ENCODE measurements at places on chromosomes 3 and 15.

GRCh38 chr15:38072348-38073177, 138.1 kb downstream of the TMCO5A start:
- peak; percentile 80 for DNase-seq

DNA sequence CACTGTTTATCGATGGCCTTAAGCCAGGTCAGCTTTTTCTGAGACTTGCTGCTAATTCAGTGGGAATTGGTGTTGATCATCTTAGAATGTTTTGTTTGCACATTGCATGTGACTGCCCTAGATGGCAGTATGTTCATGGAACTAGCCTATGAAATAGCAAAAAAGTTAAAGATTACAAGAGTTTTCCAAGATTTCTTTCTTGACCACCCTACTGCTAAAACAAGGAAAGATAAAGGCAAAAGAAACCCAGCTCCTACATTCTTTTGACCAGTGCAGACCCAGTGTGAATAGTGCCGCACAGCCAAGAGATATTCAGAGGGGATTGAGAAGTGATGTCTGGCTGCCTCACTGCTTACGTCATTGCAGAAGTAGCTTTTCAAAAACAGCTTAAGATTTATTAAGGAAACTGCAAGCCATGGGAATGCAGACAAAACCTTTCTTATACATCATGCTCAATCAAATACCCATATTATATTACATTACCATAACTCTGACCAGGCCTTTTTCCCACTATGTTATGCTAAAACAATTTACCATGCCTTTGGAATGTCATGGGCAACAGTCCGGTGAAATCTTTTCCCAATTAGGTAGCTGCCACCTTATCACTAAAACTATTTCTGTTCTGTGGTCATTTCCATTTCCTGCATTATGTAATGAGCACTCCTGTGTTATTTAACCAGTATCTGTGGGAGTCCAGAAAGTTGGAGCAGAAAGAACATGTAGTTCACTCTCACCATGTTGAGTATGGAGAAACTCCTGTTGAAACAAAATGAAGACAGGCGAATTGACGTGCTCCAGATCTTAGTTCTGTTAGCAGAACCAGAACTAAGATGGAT, 6.0 kb downstream of the PHLDB2 start:
- no peak for DNase-seq

DNA sequence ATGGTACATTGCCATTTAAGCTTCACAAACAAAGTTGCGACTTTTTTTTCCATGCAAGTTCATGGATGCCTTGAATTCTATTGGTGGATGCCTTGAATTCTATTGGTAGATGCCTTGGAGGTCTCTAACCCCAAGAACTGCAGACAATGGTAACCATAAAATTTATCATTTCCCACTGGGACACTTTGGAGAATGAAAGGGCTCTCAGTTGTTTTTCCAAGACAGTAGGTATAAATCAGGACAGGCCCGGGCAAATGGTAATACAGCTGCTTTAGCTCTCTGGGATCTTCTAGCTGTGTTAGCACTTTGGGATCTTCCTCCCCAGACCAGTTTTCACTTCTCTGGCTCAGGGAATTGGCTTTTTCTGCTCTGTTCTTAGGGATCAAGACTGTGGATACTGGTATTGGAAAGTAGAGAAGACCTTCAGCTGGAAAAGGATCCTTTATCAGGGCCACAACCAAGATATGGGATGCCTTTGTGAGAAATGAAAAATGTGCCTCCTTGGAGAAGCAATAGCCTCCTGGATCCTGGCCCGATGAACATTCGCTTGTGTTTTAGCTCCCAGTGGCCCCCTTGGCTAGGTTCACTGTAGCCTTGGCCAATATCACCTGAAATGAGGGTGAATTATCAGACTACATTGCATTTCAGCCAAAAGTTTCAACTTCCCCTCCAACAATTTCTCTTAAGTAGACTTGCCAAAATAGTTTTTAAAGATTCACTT, 8.3 kb downstream of the LRRC3B start:
- DNase-seq: no peak

- no peak for DNase-seq
These were observed 11.5 kb downstream of the SLC51A start for GRCh38 chr3:196227629-196228493.

DNA sequence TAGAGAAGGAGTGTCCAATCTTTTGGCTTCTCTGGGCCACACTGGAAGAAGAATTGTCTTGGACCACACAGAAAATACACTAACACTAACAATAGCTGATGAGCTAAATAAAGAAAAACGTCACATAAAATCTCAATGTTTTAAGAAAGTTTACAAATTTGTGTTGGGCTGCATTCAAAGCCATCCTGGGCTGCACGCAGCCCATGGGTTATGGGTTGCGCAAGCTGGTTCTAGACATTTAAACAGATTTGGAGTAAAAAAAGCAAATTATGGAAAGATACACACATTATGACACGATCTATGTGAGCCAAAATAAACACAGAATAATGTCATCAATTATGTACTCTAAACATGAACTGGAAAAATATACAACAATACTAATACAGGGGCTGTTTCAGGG, 703.3 kb upstream of the LMCD1 start:
- DNase-seq: no peak

GRCh38 chr15:43828061-43828657, 1.4 kb downstream of the WDR76 start:
- DNase-seq: no peak

DNA sequence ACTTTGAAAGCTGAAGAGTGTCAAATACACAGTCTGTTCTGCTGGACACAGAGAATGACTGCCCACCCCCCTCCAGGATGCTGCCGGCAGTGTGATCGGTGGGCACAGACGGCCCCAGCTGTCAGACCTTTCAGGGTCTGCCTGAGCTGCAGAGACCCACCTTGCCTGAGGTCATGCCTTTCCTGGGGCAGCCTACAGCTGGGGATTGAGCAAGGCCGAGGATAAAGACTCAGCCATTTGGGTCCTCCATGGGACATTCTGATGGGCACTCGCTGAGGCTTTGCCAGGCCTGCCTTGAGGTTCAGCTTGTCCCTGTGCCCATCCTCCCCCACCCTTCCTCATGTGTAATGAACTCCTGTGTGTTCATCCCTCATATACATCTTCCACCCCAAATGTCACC, 102.3 kb upstream of the SMAD3 start:
- no peak for DNase-seq

DNA sequence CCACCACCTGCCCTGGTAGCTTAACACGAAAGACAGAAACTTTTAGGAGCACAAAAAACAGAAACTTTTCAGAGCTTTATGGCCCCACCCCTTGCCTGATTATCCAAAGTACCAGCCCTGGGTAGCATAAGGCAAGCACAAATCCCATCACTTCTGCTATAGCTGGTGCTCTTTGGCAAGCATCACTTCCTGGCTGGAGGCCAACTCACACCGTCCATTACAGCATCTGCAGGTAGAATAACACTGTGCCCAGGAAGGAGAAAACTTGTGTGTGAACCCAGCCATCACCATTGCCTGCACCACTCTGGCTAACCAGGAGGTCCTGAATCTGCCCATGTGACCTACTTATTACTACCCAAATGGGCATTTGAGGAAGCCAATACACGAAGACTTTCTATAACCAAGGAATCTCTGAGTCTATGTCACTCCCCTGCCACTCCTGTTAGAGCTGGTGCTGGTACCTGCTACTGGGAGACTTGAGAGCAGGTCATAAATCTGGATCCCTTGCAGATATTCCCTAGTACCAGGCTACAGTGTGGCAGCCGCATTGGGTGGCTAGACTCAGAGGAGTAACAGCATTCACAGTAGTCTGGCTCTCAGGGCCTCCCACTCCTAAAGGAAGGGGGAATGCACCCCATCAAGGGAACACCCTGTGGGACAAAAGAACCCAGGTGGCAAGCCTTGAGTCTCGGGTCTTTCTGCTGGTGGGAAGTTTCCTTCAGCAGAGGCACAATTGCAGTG, 73.3 kb upstream of the AKAP13 start:
- no peak for DNase-seq

DNA sequence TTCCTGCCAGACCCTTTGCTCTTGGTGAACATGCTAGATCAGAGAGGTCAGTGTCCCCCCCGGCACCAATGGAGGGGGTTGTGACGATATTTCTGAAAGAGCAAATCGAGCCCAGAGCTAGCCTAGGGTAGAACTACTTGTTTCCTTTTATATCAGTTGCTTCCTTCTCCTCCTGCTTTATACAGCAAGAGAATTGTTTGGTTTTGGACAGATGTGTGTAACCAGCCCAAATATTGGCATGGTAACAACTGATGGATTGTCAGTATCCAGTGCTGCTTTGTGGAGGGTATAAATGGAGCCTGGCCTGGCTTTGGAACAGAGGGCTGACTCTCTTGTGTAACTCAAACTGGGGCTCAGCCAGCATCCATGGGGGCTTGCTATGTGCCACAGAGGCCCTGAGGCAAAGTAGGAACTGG, 27.2 kb downstream of the SNX1 start:
- no peak for DNase-seq

DNA sequence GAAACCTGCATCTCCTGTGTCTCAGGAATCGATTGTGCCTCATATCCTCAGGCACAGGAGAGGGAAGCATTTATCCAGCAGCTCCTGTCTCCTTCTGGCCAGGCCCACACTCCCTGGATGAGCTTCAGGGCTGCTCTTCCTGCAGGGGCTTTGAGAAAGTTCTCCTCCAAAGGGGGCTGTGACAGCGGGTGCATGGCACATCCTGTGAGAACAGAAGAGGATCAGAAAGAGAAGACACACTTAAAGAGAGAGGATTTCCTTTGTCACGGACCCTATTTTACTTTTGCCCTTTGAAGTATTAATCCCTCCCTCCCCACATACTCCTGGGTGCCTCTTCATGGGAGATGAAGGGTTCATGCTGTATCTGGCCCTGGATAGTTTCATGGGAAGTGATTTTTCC, 46.0 kb downstream of the MFSD1 start:
- DNase-seq: no peak

DNA sequence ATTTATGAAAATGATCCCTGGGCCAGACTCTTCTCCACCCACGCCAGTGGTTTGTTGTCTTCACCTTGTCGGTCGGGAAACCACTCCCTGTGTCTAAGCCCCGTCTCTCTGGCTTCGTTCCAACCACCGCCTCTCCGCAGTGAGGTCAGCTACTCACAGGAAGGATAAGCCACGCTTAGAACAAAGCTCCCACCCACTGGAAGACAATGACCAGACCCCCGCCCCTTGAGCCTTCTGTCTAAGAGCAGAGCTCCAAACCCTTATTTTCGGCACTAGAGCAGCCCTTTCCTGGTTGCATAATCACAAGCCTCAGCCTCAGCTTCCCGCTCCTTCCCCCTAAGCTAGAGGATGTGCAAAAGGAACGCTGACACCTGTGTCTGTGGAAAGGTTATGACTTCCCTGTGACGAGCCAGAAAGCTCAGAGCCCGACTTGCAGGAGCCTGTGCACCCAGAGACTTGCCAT, 114.9 kb upstream of the MEF2A start:
- peak; percentile 54 for DNase-seq

DNA sequence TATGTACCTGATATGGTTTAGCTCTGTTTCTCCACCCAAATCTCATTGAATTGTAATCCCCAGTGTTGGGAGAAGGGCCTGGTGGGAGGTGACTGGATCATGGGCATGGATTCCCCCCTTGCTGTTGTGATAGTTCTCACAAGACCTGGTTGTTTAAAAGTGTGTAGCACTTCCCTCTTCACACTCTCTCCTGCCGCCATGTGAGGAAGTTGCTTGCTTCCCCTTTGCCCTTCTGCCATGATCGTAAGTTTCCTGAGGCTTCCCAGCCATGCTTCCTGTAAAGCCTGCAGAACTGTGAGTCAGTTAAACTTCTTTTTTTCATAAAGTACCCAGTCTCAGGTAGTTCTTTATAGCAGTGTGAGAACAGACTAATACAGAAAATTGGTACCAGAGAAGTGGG, 93.1 kb downstream of the C3orf70 start:
- peak; percentile 35 for DNase-seq

DNA sequence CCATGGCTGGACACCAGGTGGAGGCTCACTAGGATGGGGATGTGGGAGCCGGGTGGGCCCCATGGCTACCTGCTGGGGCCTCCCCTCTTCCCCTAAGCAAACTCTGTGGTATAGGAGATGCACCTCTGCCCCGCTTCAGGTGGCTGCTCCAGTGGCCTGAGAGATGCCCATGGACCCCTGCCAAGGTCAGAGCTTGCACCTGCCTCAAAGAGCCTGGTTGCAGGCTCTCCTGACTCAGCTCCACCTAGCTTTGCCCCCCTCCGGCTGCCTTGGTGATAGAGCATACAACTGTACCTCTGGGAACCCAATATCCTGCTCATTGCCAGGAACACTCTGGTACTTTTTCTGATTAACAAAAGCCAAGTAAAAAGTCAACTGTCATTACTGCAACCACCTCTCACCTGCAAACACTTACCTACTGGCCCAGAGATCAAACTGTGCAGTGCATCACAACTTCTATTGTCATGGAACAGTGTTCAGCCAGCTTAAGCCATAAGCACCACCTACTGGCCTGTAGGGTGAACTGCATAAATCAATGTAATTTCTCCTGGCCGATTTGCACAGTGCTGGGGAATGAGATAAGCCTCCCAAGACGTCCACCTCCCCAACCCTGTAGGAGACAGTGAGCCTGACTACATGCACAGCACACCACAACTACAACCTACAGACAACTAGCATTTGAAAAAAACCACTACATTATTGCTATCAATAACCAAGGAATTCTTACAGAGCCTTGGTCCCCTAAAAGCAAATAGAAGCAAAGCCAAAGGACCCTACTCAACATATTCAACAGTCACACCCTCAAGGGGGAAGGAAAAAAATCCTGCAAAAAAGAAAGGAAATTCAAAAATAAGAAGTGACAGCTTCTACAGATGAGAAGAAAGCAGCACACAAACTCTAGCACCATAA, 352.4 kb upstream of the ARHGEF26 start:
- DNase-seq: peak; percentile 62

- no peak for DNase-seq
These were observed 74.6 kb downstream of the PRICKLE2 start for GRCh38 chr3:64150623-64151207.

- DNase-seq: peak; percentile 11
These were observed 62.6 kb upstream of the SLC2A2 start for GRCh38 chr3:171088964-171089754.

GRCh38 chr3:135633078-135633477, 332.4 kb upstream of the PPP2R3A start:
- DNase-seq: no peak

DNA sequence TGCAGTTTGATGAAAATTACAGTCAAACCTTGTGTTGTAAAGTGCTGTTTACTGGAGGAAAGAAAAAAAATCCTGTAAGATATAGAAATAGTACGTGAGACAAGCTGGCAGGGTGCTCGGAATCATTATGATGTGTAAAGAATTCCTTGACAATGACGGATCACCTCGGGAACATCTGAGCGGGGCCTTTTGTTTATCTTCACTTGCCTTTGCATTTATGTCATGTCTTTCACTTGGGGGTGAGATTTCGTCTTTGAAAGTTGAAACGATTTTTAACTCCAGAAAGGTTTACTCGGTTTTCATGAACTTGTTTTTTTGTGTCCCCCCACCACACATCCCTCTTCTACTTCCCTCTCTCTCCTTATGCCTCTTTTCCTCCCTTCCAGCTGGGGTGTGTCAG, 128.3 kb upstream of the VEPH1 start:
- no peak for DNase-seq

- no peak for DNase-seq
These were observed 17.3 kb downstream of the TBC1D2B start for GRCh38 chr15:78060232-78060631.

DNA sequence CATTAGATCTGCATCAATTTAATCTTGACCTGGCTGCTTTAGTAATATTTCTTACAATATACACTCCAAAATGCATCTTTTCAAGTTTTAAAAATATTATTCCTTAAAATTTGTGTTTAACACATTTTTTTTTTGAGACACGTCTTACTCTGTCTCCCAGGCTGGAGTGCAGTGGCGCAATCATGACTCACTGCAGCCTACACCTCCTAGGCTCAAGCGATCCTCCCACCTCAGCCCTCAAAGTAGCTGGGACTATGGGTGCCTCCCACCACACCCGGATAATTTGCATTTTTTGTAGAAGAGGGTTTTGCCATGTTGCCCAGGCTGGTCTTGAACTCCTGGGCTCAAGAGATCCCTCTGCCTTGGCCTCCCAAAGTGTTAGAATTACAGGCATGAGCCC, 73.6 kb downstream of the ETV5 start:
- DNase-seq: peak; percentile 62
